GM13977 (cell line): ENCODE measurements at places on chromosomes 16 and 17.

- DNase-seq: no peak
Observed at GRCh38 chr16:77816293-77816692, 27.9 kb downstream of the VAT1L start.

GRCh38 chr17:42843358-42843934 lies 934 bp upstream of the AOC2 start:
- peak; percentile 64 for DNase-seq

- no peak for DNase-seq
Observed at GRCh38 chr16:84029297-84030047, 13.1 kb downstream of the SLC38A8 start.

GRCh38 chr17:13462673-13463124 lies 139.0 kb downstream of the HS3ST3A1 start:
- DNase-seq: no peak

GRCh38 chr17:73592079-73592415 lies 52.2 kb downstream of the SDK2 start:
- DNase-seq: no peak

- DNase-seq: no peak
Observed at GRCh38 chr16:4535627-4536108, 2.9 kb downstream of the CDIP1 start.

DNA sequence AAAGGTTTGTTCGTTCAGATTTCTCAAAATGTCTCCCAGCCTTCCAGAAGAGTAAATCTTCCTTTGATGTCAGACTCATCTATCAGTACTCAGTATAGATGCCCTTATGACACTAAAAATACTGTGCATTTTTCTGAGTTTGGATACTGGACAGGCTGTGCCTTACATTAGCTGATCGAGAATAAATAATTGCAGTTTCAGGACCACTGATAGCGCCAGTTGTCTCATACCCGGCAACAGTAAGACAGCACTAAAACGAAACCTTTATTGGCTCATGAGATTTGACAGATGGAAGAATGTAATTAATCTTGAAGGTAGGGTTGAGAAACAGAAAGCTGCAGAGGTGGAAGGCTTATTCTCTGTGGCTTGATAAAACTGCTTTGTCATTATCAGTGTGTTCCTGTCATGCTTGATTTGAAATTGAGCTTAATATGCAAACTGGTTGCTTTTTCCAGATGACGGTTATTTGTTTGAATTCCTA lies 1.2 kb downstream of the ATP6V0A1 start:
- DNase-seq: peak; percentile 65

- no peak for DNase-seq
Observed at GRCh38 chr16:10667239-10667638, 27.5 kb downstream of the TEKT5 start.

GRCh38 chr16:35626041-35626440 lies 2166.6 kb downstream of the TP53TG3F start:
- DNase-seq: no peak

DNA sequence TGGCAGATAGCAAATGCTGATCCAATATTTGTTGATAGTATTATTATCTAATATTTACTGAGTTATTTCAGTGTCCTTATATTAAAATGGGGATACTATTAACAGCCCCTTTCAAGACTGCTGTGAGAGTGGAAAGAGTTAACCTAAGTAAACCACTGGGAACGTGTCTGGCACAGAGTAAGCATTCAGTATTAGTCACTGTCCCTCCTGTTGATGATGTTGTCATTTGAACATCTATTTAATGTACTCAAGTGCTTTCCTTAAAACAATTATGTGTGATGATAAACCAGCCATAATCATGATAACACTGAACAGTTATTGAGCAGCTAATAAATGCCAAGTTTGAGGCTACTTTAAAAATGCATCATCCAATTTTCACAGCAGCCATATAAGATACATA lies 135.7 kb upstream of the XYLT1 start:
- no peak for DNase-seq

DNA sequence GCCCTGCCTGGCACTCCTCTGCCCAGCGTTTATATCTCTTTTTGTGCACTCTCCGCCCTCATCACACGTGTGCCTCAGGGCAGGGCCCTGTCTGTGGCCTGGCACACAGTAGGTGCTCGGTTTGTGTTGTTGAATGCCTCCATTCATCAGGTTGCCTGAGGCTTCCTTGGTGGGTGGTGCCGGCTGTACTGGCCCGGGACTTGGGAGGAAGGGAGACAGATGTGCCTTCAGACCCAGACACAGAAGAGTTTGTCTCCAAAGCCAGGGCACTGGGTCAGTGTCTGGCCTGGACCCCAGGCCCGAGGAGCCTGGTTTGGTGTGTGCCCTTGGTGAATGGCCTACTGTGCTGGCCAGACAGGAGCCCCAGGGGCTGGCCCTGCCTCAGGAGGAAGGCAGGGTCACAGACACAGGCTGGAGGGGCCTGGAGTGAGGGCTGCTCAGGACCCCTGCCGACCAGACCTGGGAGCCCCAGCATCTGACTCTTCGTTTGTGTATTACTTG lies 71.6 kb downstream of the RAI1 start:
- no peak for DNase-seq

GRCh38 chr16:23901178-23902033 lies 65.6 kb downstream of the PRKCB start:
- DNase-seq: no peak

GRCh38 chr16:27428026-27428785 lies 26.2 kb downstream of the IL21R start:
- DNase-seq: no peak

- no peak for DNase-seq
Observed at GRCh38 chr16:86669937-86670749, 91.8 kb downstream of the FOXL1 start.

DNA sequence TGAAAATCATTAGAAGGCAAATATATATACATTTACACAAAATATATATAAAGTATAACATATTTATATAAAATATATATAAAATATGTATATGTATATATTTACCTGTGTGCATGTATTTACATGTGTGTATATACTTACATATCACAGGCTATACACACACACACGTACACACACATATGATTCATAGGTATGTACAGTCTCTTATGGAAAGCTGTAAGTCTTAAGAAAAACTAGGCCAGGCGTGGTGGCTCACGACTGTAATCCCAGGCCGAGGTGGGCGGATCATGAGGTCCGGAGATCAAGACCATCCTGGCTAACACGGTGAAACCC lies 14.7 kb downstream of the TOM1L2 start:
- no peak for DNase-seq

- DNase-seq: no peak
Observed at GRCh38 chr17:16496820-16497489, 5.0 kb upstream of the LRRC75A start.

- no peak for DNase-seq
Observed at GRCh38 chr17:8022360-8023003, 16.4 kb upstream of the ALOX15B start.

DNA sequence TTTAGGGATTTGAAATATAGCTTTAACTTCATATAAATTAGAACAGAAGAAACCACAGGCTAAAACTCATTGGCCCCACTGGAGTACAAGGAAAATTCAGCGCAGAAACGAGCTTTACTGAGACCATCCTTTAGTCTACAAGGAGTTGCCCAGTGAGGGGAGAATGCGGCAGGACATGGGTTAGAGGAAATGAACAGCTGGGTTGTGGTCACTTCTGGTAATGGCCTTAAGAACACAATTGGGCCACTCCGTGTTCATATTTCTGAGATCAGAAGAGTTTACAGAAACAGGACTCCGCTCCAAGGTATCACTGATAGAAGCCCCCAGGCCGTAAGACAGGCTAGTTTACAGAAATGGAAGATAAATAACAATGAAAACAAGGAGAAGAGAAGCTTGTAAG lies 188.3 kb downstream of the ZFHX3 start:
- DNase-seq: no peak

DNA sequence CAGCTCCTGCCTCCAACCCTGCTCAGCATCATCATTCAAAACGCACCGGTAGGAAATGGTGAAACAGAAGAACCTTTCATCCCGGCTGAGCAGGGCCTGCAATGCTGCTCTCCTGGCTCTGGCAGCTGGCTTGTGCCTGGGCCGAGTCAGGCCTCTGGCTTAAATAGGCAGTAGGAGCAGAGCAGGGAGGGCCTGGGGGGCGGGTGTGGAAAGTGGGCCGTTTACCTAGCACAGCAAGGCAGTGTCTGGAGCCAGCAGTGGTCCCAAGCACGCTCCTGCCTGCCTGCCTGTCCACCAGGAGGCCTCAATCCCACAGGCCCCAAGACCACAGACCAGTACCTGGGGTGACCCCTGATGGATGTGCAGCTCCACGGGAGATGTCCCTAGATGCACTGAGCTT lies 59.3 kb downstream of the SMPD3 start:
- DNase-seq: no peak

- DNase-seq: no peak
Observed at GRCh38 chr17:9973669-9974447, 68.8 kb upstream of the RCVRN start.

- no peak for DNase-seq
Observed at GRCh38 chr16:75310541-75310940, 59.1 kb upstream of the BCAR1 start.

DNA sequence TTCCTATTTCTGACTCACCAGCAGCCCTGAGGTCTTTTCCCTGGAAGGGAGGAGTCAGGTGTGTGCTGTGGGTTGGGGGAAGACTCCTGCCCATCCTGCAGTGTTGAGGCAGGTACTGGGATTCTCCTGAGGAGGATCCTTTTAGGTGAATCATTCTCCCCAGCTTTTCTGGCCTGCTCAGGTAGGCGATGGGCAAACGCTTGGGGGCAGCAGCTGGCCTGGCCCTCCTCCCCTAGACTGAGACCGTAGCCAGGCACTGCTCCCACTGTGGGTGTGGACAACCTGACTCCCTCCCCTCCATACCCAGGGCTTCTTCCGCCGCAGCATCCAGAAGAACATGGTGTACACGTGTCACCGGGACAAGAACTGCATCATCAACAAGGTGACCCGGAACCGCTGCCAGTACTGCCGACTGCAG lies 15.1 kb downstream of the GJD3 start:
- DNase-seq: no peak

DNA sequence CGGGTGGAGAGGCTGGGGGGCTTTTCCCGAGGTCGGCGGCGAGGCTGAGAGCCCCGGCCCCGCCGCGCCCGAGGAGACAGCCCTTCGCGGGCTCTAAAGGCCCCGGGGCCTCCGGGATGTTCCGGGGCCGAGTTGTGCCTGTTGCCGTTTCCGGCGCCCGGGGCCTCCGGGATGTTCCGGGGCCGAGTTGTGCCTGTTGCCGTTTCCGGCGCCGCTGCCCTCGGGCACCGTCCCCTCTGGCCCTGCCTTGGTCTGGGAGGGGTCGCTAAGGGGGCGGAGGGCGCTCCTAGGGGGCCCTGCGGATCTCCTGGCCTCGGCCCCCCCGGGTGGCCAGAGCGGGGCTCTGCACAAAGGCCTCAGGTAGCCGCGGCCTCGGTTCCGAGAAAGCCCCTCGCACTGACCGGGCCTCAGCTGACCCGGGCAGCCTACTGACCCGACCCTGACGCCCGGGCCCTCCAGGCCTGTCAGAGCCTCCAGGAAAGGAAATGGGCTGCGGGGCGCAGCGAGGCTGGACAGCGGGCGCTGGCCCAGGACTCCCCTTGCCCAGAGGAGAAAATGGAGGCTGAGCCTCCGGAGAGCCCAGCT lies 24.2 kb downstream of the ACTG1 start:
- no peak for DNase-seq
